Umbilical cord (tissue), 2 donors: ENCODE measurements at places on chromosomes 3 and 15.

DNA sequence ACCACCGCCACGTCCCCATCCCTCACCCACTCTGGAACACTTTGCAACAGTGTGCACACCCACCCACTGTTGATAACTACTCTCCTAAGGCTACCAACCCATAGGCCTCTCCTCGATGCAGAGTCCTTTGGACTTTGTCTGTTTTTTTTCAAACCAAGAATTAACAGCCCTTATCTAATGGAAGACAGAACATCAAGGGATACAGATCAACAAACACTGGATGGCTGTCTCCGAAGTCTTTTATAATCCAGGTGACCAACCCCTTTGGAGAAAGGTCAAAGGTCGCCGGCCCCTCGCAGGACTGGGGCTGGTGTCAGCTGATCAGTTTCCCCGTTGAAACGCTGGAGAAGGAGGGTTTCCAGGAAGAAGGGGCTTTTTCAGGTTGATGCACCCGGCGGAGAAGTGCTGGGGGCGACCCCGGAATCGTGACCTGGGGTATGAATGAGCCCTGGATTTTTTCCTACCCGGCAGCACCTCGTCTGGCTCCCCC is 532 bp downstream of the B4GALT4 start:
- DNase-seq: peak; percentile 52

DNA sequence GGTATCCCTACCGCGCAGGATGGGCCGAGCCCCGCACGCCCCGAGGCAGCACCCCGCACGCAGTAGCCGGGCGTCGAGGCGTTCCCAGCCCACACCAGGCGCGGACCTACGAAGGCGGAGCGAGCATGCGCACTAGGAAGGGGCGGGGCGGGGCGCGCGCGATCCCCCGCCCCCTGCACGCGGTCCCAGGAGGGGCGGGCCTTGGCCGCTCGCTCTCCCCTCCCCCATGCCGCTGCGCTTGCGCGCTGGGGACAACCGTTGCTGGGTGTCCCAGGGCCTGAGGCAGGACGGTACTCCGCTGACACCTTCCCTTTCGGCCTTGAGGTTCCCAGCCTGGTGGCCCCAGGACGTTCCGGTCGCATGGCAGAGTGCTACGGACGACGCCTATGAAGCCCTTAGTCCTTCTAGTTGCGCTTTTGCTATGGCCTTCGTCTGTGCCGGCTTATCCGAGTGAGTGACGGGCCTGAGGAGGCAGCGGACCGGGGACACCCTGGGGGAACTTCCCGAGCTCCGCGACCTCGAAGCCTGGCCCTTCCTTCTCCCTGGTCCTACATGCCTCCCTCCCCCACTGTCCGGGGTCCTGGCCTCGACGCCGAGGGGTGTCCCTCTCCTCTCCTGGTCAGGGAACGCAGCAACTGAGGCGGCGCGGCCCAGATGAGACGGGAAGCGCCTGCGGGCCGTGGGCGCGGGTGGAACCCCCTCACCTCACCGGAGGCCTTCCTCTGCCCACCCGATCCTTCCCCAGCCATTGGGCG is at the start of gene SPESP1:
SPESP1 (plus strand) TSS at position 258 of the 755 bp plus-strand sequence; CDS start at position 387, 129 bp downstream.
- DNase-seq: peak; percentile 38

GRCh38 chr3:139134678-139135372 is 90.1 kb upstream of the PRR23C start:
- no peak for DNase-seq

DNA sequence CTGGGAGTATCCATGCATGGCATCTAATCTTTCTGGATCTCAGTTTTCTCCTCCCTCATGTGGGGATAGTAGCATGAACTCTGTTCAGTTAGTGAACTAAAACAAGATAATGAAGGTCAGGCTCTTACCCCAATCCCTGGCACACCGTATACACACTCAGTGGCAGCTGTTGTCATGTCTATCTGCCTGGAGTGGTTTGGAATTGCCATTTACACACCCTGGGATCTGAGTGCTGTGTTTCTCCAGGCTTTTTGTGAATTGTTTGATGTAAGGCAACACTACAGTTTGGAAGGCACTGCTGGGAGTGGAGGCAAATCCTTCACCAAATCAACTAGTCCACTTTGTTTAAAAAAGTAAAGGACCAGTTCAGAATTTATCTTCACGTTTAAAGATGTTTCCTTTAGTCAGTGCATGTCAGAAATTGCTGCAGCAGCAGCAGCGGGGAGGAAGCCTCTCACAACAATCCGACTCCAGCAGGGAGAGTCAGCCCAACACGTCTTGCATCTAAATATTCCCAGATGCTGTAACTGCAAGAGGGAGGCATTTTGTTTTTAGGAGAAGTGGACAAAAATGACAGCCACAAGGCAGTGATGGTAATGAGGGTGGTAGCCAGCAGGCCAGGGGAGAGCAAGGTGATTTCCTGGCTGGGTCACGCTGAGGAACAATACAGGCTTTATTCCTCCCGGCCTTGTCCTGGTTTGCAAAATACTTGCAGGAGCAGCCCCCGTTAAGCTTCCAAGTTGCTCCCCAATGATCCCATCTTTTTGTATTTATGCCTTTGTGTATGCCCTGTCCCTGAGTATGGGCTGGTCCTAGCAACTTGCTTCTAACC is 128.5 kb upstream of the LRIG1 start:
- no peak for DNase-seq

DNA sequence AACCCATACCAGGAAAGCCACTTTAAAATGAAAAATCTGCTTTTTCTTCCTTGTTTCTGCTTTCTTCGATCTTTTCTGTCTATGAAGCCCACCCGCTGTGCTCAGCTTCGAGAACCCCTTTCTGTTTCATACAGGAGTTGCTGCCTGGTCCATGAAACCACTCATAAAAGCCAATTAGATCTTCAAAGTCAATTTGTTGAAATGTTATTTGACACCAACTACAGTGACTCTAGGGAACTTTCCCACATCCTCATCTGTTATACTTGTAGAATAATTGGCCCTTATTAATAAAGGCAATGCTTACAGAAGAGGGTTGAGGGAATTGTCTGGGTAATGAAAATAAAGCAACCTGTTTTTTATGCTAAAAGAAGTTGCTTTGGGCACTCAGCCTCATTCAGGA is 523.6 kb downstream of the OCA2 start:
- DNase-seq: no peak

DNA sequence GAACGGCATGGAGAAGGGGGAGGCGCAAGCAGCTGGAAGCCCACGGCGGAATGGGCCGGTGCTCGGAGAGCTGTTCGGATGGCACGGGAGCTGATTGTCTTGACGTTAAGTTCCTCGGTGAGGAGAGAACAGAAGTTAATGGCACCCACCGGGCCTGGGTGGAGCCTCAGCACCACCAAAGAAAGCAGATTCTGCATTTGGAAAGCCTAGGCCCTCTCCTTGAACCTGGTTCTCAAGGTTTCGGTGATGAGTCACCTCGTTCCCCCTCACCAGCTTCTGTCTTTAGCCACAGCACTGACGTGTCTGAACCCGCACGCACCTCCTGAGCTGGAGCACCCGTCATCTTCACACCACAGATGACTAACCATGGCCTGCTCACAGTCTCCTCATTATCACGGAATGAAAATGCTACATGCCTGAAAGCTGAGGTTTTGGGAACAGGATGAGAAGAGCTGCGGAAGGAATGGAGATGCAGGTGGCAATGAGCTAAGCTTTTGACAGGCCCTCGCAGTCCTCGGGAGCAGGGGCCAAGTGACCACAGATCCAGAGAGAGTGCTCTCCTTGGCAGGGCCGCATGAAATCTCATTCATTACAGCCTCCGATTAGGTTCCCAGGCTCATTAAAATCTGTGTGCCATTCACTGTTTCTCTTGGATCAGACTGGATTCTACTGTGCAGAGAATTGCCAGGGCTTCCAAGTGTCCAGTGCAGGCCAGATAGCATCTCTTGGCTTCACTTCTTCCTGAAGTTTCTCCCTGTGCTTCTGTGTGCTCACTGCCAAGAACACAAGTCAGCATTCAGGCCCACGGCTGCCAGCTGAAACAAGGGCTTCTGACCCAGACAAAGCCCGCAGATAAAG is 96.3 kb upstream of the DLG1 start:
- peak; percentile 72 for DNase-seq

DNA sequence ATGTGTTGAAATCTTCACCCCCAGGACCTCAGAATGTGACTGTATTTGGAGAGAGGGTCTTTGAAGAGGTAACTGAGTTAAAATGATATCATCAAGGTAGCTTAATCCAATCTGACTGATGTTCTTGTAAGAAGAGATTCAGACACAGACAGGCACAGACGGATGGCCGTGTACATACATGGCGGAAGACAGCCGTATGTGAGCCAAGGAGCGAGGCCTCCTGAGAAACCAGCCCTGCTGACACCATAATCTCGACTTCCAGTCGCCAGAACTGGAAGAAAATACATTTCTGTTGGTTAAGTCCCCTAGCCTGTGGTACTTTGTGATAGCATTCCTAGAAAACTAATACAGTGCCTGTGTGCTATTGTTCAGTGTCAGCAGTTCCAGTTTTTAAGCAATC is 73.6 kb downstream of the APBA2 start:
- no peak for DNase-seq

GRCh38 chr15:36965570-36966342 is 134.6 kb downstream of the MEIS2 start:
- DNase-seq: no peak

DNA sequence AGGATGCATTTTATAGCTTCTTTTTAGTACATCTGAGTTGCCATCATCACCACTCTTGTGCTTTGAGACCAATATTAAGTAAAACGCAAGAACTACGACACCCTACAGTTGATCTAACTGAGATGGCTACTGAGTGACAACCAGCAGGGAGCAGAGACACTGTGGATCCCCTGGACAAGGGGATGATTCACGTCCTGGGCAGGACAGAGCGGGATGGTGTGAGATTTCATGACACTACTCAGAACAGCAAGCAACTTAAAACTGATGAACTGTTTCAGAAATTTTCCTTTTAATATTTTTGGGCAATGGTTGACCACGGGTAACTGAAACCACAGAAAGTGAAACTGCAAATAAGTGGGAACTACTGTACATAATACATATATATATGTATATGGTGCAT is 299.2 kb downstream of the ADAMTS17 start:
- no peak for DNase-seq

DNA sequence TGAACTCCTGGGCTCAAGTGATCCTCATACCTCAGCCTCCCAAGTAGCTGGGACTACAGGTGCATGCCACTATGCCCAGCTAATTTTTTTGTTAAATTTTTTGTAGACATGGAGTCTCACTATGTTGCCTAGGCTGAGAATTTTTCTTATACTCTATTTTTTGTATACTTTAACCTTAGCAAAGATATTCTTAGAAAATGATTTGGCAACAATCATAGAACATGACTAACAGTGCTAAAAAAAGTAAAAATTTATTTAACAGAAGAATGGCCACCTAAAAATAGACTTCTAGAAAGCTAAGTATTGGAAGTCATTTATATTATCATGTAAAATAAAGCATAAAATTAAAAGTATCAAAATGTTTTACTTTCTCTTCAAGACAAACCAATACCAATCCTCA is 322.3 kb downstream of the PLCL2 start:
- no peak for DNase-seq

DNA sequence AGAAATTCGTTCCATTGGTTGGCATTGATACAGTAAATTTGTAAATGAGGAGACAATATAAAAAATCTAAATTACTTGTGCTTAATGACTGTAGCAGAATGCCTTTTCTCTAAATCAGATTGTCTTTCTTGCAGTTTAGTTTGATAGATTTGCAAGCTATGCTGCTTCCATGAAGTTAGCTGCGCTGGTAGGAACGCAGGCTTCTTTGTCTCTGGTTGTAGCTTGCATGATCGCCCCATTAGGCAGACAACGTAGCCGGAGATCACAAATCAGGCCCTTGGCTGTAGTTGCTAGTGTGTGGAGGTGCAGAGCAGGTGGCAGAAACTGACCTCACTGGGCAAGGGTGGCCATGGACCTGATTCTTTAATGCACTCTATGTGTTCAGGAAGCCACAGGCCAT is 6.1 kb downstream of the ZIC1 start:
- no peak for DNase-seq

DNA sequence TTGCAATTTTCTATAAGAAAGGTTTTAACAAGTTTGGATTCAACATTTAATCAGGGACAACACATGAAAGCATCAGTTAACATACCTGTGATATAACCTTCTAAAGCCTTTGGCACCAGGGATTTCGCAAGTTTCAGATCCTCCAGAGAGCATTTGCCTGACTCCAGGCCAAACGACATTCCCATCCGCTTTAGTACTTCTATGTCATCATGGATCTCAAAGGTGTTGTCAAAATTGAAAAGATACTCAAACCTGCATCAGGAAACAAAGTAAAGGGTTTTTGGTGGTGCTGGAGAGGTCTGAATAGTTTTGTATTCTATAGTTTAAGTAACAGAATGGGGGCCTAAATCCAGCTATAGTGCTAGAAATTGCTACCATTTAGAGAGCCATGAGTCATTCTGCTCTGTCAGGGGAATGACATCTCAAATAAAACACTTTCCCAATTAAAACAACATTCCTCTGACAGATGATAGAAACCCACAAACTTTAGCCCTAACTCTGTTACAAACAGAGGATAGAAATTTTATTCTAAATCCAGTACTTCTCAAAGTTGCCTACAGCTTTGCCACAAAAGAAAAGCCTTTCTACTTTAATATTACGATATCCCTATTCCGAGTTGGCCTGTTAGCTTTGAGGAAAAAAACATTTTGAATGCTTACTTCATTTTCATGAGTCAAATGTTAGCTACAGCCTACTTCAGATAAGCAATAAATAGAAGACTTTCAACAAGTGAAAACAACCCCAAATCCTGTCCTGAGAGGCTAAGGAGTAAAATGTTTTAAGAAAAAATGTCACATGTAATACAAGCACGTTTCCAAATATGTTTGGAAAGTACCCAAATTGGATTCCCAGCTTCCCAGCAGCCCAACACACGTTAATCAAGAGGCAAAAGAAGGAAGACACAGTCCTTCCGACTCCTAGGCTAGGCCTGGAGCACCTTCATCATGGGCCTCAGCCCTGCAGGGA is 83.4 kb downstream of the ATP1B3 start:
- peak; percentile 63 for DNase-seq

GRCh38 chr3:25910997-25911396 is 121.1 kb downstream of the OXSM start:
- no peak for DNase-seq

- peak; percentile 92 for DNase-seq
Measured at GRCh38 chr15:56244038-56244810, 545 bp upstream of the RFX7 start.

DNA sequence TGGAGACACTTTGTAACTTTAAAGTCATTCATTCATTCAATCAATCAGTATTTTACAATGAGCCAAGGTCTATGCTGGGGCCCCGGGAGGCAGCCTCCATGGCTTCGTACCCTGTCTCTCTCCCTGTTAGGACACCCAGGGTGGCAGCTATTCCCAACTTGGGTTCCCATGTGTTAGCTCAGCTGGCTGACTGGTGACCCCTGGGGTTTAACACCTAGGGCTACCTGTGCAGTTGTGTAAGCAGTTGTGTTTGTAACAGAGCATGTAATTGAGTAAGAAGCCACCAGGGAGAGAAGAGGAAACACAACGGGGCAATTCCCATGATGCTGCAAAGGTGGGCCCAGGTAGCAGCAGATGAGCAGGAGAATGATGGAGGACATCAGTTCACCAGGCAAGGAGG is 132.4 kb downstream of the ADAMTS9 start:
- DNase-seq: no peak

- DNase-seq: no peak
Measured at GRCh38 chr3:127851899-127852298, 29.6 kb upstream of the MGLL start.
